ENCODE measurements at places on chromosomes 16 and 17.

DNA sequence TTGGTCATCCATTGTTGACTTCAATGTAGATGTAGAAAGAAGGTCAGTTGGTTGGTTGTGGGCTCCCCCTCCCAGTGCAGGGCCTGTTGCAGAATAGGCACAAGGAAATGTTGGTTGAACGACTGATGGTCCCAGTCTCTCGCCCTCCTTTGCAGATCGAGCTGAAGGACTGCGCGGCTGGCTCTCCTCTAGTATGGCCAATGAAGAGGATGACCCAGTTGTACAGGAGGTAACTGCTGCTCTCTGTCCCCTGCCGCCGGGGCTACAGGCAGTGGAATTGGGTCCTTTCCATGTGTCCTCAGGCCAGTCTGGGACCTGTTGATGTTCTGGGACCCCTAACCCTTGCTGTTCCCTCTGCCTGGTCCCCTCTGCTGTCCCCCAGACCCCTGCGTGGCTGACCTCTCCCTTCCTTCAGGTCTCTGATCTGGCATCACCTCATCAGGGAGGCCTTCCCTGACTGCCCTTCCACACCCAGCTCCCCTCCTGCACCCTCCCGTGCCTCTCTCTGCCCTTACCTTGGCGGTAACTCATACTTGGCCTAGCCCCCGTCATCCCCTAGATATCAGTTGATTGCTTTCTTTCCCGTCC, 5.7 kb downstream of the POLR3E start:
- DNase-seq, result no peak

DNA sequence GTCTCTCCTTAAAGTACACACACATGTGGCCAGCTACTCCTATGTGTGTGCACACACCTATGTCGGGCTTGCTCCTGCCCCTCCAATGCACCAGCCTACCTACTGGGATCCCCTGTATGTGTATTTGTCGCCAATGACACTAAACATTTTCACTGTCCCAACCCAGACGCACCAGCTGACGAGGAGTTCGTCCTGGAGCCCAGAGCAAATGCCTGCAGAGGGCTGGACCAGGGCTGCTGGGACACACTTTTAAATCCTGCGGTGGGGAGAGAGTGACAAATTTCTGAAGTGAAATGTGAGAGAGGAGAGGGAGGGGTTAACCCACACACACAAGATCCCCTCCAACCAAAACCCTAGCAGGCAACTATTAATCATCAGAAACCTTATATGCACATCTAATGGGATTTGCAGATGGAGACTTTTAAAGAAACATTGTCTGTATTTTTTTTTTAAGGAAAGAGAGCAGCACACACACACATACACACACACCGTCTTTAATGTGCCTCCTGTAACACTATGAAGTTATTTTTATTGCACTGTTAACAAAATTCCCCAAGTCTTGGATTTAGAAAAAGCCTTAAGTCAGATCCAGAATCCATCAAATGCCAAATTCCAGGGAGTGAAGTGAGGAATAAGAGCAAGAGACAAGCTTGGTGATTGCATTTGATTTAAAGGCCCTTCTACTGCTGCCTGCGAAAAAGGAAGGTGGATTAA, at the start of gene MEOX1:
Gene MEOX1, minus strand, starts transcription at position 224 of the 714 bp plus-strand sequence. CDS start 388 bp downstream, outside the sequence.
- no peak for DNase-seq

GRCh38 chr17:10119203-10120108, 79.0 kb downstream of the GAS7 start:
- peak; percentile 82 for DNase-seq

DNA sequence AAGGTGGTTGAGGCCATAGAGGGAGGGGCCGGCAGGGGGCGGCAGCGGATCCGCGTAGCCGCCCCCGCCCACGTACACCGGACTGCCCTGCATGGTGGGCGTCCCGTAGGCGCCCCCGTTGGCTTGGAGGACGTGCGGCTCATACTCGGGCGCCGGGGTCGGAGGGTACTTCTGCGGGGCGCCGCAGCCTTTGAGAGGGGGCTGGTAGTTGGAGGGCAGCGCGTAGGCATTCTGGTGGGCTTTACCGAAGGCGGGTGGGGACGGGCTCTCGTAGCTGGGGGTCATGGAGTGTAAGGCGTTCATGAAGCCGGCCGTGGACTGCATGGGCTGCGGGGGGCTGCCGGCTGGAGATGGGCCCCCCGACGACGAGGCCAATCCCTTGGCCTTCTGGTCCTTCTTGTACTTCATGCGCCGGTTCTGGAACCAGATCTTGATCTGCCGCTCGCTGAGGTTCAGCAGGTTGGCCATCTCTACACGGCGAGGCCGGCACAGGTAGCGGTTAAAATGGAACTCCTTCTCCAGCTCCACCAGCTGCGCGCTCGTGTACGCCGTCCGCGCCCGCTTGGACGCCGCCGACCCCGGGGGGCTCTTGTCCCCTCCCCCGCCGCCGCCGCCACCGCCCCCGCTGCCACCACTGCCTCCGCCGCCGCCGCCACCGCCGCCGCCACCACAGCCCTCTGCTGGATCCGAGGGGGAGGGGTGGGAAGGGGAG, 5.7 kb upstream of the HOXB2 start:
- DNase-seq, result no peak

DNA sequence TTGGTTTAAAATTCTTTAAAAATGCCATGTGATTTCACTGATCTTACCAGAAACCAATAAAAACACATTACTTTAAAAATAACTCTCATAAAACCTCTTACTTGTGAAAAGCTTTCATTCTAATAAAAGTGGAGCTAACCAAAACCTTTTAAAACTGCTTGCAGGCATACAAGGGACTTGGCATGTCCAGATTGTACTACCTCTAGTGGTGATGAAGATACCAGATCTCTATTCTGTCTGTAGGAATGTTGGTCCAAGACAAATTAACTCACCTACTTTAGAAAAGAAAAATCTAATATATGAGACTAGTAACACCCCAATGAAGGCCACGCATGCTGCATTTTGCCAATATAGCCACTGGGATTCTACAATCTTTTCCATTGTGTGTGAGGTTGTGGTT, 151.0 kb upstream of the SALL1 start:
- no peak for DNase-seq

GRCh38 chr17:40819528-40820125, 2.8 kb downstream of the KRT10 start:
- DNase-seq, result no peak

- DNase-seq, result no peak
Observed at GRCh38 chr17:7944326-7944725, 12.3 kb downstream of the CNTROB start.

DNA sequence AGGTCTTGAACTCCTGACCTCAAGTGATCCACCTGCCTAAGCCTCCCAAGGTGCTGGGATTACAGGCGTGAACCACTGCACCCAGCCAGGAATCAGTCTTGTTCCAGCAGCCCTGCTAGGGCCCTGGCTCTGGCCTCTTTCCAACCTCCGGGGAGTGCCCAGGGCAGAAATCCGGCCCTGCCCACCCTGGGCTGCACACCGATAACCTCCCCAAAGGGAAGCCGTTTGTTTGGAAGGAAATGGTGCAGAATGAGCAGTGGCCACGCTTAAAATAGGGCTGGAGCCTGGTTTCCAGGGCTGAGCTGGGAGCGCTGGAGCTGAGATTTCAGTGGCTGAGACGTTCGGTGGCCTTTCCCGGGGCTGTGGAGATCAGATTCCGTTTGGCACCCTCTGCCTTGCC, 17.8 kb upstream of the EMP2 start:
- DNase-seq, result peak; percentile 88

- no peak for DNase-seq
Observed at GRCh38 chr16:68300734-68301459, 9.8 kb downstream of the SLC7A6OS start.

GRCh38 chr16:13436641-13437412, 483.1 kb upstream of the ERCC4 start:
- DNase-seq, result no peak

DNA sequence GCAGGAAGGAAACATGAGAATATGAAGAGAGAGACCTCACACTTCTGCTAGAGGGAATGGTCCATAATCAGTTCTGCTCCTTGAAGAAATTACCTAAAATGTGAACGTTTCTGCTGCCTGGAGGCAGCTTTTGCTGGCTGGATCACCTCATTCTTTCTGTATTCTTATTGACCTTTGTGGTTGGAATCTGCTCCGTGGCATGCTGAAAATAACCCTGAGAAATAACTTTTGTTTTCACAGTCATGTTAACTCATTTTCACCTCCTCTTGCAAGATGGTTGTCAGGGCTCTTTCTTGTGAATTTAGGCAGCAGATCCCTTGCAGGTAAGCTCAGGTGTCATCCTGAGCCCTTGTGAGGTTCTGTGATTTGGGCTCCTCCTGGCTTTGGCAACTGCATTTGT, 70.2 kb downstream of the IRF8 start:
- DNase-seq, result no peak

DNA sequence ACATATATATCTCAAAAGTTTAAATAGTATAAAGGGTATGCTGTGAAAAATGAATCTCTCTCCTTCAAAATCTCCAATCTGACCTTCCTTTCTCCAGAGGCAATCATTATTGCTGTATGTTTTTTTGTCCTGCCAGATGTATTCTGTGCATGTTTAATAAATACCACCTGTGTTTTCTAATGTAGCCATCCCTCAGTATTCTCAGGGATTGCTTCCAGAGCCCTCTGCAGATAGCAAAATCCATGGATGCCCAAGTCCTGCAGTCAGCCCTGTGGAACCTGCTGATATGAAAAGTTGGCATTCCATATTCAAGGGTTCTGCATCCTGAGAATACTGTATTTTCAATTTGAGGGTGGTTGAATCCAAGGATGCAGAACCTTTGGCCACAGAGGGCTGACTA, 42.9 kb downstream of the BPTF start:
- no peak for DNase-seq

- DNase-seq, result no peak
Observed at GRCh38 chr16:56294014-56294413, 102.7 kb downstream of the GNAO1 start.

- DNase-seq, result no peak
Observed at GRCh38 chr16:2501946-2502895, 11.5 kb upstream of the ATP6V0C start.

GRCh38 chr16:4377573-4378154, 6.0 kb downstream of the VASN start:
- peak; percentile 49 for DNase-seq

GRCh38 chr16:66968847-66969246, 7.8 kb downstream of the CES3 start:
- no peak for DNase-seq

DNA sequence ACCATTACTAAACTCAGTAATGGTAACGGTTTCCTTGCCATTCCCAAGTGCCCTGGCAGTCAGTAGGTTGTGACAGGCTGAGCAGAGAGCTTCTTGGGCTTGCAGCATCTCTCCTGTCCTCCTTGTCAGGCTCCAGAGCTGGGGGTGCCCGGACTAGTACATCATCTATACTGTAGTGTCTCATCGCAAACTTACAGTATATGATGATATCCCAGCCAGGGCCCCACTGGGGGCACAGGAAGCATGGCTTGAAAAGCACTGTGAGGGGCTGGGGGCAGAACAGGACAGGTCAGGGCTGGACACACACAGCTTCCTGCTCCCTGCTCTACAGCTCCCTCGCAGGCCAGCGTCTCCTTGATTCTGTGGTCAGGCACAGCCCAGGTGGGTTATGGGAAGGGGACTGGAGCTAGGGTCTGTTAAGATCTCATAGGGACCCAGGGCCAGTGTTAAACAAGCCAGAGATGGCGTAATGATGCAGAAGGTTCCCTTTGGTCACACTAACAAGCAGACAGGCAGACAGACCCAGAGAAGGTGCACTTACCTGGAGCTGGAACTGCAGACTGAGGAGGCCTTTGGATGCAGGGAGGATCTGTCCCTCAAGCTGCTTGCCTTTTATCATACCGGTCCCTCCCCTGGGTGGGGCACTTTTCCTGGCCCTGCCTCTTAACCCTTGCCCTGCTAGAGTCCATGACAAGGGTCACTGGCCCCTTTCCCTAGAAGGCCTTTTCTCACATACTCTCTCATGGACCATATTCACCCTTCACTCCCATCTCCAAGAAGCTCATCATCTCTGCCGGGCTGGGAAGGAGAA, 6.8 kb downstream of the ERAL1 start:
- no peak for DNase-seq

GRCh38 chr17:14777291-14777690, 476.4 kb downstream of the HS3ST3B1 start:
- DNase-seq, result no peak

- DNase-seq, result no peak
Observed at GRCh38 chr17:49511810-49512209, 16.7 kb downstream of the NGFR start.

GRCh38 chr17:79658811-79659207, 48.0 kb upstream of the RBFOX3 start:
- no peak for DNase-seq

- peak; percentile 96 for DNase-seq
Observed at GRCh38 chr16:85206472-85207356, 94.4 kb upstream of the CIBAR2 start.

- no peak for DNase-seq
Observed at GRCh38 chr17:51097708-51098446, 22.8 kb downstream of the SPAG9 start.

GRCh38 chr17:8283356-8283755, 5.1 kb upstream of the RANGRF start:
- DNase-seq, result no peak

DNA sequence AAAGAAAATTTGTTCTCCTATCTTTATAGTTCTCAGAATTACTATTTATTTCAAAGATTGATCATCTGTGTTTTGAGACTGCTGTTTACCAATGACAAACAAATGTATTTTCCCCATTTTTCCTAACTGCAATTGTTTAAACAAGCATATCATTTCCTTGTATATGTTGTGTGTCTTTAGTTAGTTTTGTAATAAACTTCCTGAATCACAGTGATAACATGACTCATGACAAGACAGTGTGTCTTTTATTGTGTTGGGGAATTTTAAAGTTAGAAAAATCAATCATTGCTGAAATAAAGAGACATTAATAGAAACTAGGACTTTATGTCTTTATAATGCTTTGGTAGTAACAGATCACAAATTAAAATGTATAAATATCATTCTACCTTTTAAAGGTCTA, 348.5 kb downstream of the KCNJ2 start:
- no peak for DNase-seq

DNA sequence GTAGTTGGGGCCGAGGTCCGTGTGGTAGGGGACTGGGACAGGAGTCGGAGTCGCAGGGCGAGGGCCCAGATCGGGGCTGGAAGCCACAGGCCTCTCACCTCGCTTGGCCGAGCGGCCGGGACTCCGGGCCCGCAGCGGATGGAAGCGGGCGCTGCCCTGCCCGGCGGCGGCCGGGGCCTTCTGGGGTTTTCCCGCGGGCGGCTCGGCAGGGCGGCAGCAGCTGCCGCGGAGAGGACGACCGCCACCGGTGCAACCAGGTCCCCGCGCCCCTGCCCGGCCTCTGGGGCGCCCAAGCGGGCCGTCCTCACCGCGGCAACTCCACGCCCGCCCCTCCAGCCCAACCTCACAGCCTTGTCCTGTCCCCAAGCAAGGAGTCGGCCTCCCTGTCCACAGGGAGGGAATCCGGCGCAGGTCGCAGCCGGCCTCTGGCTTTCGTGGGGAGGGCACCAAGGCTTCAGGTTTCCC, 15.6 kb upstream of the UTP6 start:
- no peak for DNase-seq

DNA sequence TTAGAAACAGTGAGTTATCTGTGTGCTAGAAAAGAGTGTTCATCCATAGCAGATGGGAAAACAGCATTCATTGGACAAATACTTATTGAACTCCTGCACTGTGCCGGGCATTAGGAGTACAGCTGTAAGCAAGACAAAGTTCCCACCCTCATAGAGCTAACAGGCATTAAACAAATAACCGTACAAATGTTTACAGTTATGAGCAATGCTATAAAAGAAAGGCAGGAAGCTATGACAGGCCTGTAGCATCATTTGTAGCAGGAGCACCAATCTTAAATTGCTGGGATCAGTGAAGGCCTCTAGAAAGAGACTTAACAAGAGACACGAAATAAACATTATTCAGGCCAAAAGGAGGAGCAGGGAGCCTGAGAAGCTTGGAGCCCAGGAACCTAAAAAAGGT, 15.6 kb downstream of the SDR42E1 start:
- DNase-seq, result no peak
